ENCODE measurements at places on chromosomes 3 and 15.

GRCh38 chr3:16477056-16477455 is 36.4 kb downstream of the RFTN1 start:
- DNase-seq = no peak

- no peak for DNase-seq
These were observed 15.9 kb upstream of the SKOR1 start for GRCh38 chr15:67809441-67809840.

- no peak for DNase-seq
These were observed 25.9 kb downstream of the PTPN23 start for GRCh38 chr3:47406762-47407149.

DNA sequence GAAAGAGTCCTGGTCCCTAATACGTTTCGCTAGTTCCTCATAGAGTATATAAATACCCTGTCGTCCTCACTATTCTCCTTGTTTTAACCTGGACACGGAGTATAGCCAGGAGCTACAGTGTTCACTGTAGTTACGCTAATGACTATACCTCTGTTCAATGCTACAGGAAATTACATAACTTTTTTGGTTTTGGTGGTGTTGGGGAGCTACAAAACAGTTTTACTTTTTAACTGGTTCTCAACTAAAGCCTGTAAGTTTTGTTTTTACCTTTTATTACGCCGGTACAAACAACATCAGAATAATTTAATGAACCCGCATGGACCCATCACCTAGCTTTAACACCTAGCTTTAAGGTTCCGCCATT is 1.5 kb downstream of the LMLN start:
- no peak for DNase-seq

- no peak for DNase-seq
These were observed 8.5 kb upstream of the IREB2 start for GRCh38 chr15:78429477-78429876.

- DNase-seq = no peak
These were observed 32.3 kb downstream of the XXYLT1 start for GRCh38 chr3:195238586-195239118.

DNA sequence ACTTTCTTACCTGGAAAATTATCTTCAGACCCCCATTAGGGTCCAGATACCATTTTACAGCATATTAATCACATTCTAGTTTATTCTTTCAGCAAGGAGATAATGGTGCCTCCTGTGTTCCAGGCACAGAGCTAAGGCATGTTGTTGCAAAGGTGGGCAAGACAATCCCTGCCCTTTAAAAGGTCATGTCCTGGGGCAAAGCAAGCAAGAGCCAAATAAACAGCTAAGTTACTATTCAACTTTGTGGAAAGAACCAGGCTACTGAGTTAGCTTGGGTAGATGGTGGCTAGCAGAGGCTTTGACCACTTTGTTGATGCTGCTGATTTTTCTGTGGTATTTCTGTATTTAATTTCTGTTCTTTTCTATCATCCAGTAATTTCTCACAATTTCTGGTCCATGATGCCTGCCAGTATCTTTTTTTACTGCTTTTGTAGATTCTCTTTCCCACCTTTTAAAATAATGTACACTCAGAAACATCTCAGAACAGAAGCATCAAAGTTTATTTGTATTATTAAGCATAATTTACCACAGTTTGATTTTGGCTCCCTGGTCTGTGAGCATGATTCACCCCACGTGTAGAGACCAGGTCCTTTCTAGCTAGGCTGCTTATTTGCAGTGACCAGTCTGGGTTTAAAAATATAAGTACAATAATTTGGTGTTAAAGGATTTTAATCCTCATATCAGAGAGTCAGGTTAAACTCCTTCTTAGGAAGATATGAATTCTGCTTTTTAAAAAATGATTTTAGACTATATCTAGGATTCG is 71.5 kb downstream of the LRRC28 start:
- no peak for DNase-seq

DNA sequence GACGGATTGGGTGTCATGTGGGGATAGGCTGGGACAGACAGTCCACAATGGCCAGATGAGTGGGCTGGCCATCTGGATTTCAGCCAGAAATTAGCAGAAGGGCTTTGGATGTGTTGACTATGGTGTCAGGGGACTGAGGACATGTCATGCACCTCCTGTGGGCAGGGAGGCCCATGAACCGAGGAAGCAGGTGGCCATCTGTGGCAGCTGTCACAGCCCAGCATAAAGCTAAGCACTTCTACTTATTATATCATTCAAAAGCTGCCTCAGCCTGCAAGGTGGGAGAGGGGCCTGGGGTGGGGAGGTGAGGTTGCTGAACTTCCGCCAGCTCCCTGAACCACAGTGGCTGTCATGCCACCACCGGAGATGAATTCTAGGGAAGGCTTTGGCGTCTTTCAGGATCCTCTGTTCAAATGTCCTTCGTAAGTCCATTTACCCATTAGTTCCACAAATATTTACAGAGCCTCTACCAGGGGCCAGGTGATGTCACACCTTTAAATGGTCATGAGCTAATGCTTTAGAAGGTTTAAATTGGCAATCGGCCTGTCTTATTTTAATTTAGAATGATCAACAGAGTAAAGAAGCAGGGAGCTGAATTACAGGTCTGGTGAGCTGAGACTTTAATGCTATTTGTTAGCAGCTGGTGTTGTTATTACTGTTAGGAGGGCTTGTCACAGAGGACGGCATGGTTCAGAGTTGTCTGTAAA is 23.6 kb upstream of the CAV3 start:
- DNase-seq = no peak

DNA sequence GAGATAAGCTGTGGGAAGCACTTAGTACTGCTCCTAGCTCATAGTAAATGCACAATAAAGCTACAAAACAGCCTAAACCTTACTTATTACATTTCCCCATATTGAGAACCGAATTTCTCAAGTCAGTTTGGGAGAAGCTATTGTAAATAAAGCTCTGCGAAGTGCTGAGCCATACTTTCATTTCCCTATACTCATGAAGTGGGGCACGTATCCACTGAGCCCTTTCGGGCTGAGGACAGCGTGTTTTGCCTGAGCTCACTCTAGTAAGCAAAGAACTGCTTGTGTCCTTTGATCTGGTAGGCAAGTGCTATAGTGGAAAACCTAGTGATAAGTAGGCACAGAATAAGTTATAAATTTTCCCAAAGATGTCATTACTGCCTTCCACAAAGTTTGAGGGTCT is 165.0 kb downstream of the RSL24D1 start:
- DNase-seq = no peak

DNA sequence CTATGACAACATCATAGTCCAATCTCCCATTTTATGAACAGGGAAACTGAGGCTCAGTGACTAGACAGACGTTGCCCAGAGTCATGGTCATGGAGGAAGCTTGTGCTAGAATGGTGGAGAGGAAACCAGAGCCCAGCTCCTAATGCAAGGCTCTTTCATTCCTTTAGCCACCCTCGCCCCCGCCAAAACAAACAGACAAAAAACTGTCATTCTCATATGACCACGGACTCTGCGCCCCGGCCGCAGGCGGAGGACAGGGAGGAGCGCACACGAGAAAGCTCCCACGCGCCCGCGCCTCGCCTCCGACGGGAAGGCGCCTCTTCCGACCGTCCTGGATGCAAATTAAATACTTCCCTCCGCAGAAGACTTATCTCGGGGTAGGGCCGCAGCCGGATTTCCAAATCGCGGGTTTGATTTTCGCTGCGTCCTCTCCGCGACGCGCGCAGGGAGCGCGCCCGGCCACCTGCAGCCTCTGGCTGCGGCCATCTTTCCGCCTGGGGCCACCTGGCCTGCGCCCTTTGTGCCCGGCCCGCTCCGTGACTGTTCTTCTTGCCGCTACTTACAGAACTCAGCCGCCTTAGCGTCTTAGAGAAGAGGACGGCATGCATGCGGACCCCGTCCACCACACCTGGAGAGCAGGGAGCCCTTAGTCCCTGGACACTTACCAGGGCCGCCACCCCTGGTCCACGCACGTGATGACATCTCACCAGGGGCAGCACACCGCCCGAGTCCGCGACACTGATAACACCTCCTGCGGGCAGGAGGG is 670 bp upstream of the ATP13A3 start:
- DNase-seq = no peak

DNA sequence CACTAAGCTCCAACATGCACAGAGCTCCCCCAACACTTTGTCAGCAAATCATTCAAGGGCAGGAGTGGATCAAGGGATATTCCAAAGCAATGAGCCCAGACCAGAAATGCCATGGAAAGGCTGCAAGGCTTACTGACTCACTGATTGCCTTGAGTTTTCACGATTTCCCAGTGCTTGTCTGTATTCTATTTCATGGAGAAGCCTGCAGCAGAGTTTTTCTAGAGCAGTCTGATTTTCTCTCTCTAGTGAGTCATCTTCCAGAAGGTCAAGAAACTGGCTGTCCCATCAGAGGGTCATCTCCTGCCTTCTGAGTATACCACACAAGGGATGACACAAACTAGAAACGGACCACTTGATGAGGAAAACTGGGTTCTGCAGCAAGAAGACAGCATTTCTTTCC is 16.5 kb downstream of the LMCD1 start:
- no peak for DNase-seq

- DNase-seq = no peak
These were observed 60.8 kb downstream of the NSMCE3 start for GRCh38 chr15:29208836-29209235.

DNA sequence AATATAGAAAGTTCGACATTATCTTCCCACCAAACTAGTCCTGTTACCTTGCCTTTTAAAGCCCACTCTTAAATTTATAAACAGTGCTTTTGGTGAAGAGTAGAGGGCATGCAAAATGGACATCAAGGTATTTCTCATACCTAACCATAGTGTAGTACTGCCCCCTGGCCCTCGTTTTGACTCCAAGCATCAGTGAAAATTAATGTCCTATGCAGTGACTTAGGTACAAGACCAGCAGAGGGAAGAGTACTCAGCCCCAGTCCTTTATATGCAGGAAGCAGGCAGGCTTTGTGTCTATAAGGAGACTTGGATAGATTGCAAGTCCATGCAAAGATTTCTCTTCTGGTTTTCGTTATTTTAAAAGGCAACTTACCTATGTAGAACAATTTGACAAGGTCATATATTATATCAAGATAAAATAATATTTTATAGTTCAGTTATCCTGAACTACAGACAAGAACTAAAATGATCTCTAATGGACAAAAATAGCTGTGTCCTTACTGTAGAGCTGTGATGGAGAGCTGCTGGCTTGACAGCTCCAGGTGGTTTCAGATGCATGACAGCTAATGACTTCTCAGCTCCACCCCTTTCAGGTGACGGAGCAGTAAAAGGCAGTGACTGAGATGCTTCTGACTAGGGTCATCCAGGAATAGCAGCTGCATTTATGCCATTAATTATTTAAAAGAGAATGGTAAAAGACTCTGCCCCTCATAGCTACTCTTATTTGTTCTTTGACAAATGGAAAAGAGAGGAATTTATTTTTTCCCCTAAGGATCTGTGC is 646.1 kb downstream of the SQOR start:
- no peak for DNase-seq

- no peak for DNase-seq
These were observed 39.6 kb downstream of the GOLM2 start for GRCh38 chr15:44328135-44328534.

GRCh38 chr3:50278880-50279224 is at the start of gene LSMEM2:
LSMEM2 (plus strand) TSS chr3:50279087; CDS start chr3:50279114, 27 bp downstream.
- DNase-seq = no peak

DNA sequence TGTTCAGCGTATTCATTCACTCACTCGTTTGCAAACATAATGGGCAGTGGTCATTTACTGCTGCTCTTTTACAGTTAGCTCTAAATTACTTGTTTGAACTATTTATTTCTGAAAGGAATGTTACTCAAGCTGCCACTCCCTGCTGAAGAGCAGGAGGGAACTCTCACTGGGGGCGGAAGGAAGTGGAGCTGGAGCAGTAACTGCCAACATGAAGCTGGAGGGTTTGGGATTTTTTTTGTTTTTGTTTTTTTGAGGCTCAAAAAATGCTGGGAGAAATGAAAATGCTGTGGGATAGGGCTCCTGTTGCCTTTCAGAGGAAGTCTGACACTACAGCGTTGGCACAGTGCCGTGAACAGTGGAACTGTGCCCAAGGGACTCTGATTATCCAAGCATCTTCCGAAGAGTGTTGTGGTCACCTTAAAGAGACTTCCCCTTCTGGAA is 44.1 kb downstream of the SENP2 start:
- peak; percentile 41 for DNase-seq

GRCh38 chr15:45776772-45777171 is 141.9 kb downstream of the SQOR start:
- no peak for DNase-seq

- no peak for DNase-seq
These were observed 204.2 kb downstream of the WDR72 start for GRCh38 chr15:53555226-53555625.
